Stimulated activated CD8-positive, alpha-beta memory T cell treated with anti-CD3 and anti-CD28 coated beads, Interleukin-4, amount 100 ng/mL, for 1 hour (primary cell): ENCODE measurements at places on chromosomes 5 and 9.

GRCh38 chr5:68339921-68340321 lies 124.4 kb downstream of the PIK3R1 start:
- no peak for DNase-seq

DNA sequence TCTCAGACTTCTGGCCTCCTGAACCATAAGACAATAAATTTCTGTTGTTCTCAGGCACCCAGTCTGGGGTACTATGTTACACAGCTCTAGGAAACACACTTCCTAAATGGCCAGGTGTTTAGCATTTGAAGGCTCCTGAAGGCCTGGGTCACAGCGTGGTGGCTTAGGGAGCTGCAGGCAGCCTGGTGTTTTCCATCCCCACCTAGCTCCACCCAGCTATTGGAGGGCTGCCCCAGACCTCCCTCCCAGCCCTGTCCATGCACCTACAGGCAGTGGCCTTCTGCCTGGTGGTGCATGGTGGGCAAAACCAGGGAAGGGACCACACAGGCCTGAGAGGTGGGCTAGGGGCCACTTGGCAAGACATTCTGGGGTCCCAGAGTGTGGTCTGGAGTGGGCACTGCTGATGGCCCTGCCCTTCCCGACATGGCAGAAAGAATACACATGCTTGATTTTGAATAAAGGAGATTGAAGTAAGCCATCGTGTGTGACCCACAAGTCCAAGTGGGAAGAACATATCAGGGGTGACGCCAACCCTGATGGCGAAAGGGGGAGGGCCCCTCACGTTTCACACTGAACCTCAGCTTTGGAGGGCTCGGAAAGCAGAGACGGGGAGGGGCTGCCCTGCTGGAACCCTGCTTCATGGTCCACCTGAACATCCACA lies 1.3 kb upstream of the SUSD3 start:
- no peak for DNase-seq

GRCh38 chr9:69324549-69325401 lies at the start of gene ENTREP1:
Gene ENTREP1 (plus strand): TSS chr9:69325215. CDS start chr9:69325310, 95 bp downstream.
- DNase-seq = no peak

DNA sequence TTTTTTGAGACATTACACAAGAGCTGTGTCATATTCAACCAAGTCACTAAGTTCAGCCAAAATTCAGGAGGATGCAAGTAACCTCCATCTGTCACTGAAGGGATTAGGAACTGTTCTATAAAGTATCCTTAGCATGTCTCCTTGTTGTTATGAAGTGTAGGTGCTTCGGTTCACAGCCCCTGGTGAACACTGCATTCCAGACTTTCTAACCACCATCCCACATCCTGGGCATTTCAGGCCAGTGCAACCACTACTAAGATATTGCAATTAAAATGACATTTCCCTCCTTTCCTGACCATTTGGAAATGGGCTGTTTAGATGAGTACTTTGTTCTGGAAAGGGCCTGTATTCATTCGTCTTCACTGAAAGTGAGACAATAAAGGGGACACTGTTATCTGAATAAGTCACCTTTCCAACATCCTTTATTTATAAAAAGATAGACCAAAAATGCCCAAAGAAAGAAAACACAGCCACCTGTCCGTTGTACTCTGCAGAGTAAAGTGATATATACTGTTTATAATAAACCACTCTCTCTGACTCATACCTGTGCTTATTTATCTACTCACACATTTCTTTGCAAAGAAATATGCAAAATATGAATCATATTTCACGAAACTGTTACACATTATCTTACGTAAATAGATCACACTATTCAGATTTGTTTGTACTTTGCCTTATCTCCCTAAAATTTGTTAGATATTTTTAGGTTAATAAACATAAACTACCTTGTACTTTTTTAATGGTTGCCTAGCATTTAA lies 861.9 kb downstream of the CDH18 start:
- DNase-seq = no peak

DNA sequence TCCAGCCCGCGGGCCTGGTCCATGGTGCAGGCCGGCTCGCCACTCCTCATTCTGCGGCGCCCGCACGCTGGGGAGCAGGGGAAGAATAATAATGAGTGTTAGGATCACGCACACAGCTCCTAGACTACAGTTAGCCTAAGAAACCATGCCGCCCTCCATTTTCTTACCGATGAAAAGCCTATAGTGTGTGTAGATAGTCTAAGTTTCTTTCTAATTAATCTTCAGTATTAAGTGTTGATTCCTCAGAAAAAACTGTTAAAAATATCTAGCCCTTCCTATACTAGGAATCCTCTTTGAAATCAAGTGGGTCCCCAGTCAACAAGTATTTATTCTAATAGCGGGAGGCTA lies 9.3 kb downstream of the ZBED3 start:
- DNase-seq = no peak

DNA sequence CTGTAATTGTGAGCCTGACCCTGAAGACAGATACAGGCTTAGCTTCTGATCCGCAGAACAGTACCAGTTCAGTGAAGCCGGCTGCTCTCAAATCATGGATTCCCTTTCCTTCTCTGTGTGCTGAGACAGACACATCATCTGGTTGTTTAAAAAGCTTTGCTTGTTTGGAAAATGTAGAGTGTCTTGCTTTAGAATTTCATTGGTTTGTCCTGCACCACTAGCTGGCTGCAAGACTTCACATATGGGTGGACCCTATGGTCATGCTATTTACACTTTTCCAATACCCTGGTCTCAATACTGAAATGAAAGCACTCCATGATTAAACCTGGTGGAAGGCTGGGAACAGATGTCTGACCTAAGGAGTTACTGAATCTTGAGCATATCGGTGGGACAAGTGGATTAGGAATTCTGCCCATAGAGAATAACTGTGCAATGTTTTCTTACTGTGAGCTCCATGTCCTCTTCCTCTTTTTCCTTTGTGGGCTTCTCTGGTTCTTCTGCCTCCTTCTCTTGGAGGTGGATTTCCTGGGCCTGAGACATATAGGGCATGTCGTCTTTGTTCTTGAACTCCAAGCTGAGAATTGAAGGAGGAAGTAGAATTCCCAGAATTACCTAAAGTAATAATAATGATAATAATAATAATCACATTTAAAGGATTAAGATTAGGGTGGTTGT lies 201.1 kb upstream of the KLF9 start:
- no peak for DNase-seq

GRCh38 chr9:92807757-92808725 lies 43.4 kb upstream of the BICD2 start:
- no peak for DNase-seq

GRCh38 chr9:742914-743589 lies 98.4 kb upstream of the DMRT1 start:
- no peak for DNase-seq

GRCh38 chr5:1479581-1480188 lies 34.4 kb upstream of the SLC6A3 start:
- no peak for DNase-seq

GRCh38 chr9:113958556-113958955 lies 82.4 kb downstream of the ZNF618 start:
- no peak for DNase-seq

- DNase-seq = no peak
These were observed 134.6 kb downstream of the TTLL11 start for GRCh38 chr9:121958530-121958929.

GRCh38 chr5:147552897-147553296 lies 43.0 kb upstream of the DPYSL3 start:
- DNase-seq = no peak

DNA sequence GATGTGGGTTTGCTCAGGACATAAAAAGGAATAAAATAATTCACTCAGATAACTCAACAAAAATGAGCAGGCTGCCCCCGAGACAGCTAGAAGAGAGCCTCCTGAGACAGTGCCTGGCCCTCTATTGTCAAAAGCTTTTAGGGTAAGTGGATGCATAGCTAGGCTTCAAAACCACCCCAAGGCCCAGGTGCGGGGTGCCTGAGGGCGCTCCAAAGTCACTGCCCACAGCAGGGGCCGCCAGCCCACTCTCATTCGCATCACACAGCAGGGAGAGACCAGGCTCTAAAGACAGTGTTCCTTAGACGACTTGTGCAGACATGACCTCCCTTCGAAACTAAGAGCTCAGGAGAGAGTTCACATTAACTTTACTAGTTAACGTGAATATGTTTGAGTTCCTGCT lies 271.5 kb downstream of the FSTL4 start:
- no peak for DNase-seq

DNA sequence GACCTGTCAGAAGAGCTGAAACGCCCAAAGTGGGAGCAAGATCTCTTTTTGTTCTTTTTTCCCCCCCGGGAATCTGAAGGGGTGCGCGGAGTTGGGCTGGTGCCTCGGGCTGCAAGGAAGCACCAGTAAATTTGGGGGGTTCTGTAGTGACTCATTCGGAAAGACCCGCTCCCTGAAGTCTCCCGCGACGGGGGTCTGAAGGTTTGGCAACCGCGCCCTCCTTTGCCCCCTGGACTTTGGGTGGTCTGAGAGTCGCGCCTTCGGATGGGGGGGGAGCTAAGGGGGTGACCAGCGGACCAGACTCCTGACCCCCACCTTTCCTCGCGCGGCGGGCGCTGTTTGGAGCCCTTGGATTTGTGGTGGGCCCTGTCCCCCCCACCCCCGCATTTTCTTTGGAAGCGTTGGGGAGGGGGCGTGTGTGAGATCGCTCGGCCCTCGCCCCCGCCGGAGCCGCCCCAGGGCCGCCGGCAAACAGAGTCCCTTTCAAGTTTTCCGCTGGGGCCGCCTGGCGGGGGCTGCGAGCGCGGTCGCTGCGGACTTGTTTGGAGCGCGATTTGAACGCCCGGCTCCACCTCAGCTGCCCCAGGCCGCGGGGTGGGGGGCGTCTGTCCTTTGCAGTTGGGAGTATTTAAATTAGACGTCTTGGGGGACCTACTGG lies 2.0 kb downstream of the CXXC5 start:
- no peak for DNase-seq

GRCh38 chr5:161190086-161190485 lies 338.1 kb upstream of the ATP10B start:
- DNase-seq = no peak

GRCh38 chr5:42988568-42988967 lies 51.6 kb downstream of the ANXA2R start:
- DNase-seq = no peak

- DNase-seq = no peak
These were observed 271.8 kb downstream of the NNT start for GRCh38 chr5:43874772-43875171.

GRCh38 chr5:128213833-128214232 lies 130.3 kb downstream of the SLC12A2 start:
- no peak for DNase-seq

- DNase-seq = no peak
These were observed 20.1 kb downstream of the FBXL17 start for GRCh38 chr5:108361771-108362170.

DNA sequence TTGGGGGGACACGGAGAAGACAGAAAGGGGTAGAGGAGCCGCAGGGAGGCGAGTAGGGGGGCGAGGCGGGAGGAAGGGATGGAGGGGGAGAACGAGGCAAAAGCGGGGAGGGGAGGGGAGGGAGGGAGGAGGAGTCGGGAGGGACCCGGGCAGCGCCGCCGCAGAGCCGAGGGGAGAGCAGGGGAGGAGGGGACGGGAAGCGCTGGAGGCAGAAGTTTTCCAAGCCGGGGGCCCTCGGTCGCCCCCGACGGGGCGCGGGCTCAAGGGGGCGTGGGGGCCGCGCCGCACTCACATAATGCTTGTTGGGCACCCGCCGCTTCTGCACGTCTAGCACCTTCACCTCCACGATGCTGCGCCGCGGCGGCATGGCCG lies 353 bp downstream of the SH3PXD2B start:
- DNase-seq = no peak

DNA sequence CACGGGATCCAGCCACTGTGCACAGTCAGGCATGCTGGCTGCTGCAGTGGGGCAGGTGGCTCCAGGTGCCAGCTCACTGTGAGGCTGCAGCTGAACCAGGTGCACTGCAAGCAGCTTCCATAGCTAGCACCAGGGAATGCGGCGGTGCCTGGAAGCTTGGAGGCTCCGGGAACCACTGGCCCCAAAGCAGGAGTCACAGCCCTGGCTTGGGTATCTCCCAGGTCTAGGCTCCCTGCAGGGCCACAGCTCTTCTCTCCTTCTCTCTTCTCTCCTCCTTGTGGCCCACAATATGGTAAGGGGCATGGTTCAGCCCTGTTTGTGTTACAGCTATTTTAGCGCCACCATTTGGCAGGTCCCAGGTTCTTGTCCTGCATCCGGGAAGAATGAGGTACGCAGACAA lies 6.7 kb upstream of the MTMR12 start:
- no peak for DNase-seq

GRCh38 chr5:145848854-145849253 lies 13.7 kb upstream of the PRELID2 start:
- no peak for DNase-seq

DNA sequence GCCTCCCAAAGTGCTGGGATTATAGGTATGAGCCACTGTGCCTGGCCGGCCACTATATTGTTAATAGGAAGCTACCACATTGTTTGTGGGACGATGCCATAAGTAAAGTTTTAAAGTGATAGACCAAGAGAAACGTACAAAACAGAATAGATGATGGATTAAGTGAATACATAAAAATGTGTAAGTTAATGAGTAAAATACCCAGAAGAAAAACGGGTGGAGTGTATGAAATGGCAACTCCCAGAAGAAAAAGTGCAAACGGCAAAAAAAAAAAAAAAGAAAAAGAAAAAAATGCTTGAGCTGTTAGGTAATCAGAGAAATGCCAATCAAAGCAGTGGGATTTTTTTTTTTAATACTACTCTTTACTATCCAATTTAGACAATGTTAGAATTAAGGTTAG lies 246.0 kb downstream of the PDZD2 start:
- no peak for DNase-seq

DNA sequence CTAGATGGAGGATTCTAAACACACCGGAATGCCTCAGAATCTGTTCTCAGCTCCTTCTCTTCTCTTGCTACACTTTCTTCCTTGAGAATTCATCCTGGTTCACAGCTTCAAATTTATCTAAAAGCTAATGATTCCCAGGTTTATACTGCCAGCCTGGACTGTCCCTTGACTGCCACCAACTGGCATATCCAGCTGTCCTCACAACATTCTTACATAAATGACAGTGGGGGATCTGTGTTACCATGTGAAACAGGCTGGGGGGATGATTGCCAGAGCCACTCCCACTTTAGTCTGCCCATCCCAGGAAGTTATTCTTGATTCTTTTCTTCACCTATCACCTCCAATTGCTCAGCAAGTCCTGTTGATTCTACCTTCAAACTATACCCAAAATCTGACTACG lies 27.2 kb upstream of the ZFR start:
- DNase-seq = no peak
